Stimulated activated CD4-positive, alpha-beta T cell treated with anti-CD3 and anti-CD28 coated beads, Interleukin-4, amount 100 ng/mL, for 1 hour (primary cell): ENCODE measurements at places on chromosomes 4 and X.

- peak; percentile 54 for DNase-seq
Observed at GRCh38 chr4:48653217-48654014, 126.7 kb downstream of the FRYL start.

- DNase-seq: no peak
Observed at GRCh38 chr4:176653401-176654220, 139.1 kb downstream of the VEGFC start.

DNA sequence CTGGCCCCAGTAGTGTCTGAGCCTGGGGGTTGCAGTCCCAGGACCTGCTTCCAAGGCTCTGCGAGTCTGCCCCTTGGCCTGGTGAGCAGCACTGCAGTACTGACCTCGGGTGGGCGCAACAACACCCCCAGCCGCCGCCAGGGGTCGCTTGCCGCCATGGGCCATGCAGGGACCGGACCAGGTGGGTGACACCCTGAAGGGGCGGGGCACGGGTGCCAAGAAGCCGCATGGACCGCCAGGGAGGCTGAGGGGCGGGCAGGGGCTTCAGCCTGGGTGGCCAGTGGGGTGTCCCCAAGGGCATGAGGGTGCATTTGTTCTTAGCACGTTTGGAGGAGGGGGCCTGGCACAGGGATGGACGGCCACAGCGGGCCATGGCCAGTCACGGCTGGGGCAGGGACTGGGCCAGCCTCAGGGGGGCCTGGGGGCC lies 25.0 kb downstream of the TACC3 start:
- peak; percentile 83 for DNase-seq

- no peak for DNase-seq
Observed at GRCh38 chrX:8364369-8365141, 100.1 kb upstream of the VCX3B start.

- no peak for DNase-seq
Observed at GRCh38 chr4:166675411-166675810, 558.9 kb downstream of the SPOCK3 start.

DNA sequence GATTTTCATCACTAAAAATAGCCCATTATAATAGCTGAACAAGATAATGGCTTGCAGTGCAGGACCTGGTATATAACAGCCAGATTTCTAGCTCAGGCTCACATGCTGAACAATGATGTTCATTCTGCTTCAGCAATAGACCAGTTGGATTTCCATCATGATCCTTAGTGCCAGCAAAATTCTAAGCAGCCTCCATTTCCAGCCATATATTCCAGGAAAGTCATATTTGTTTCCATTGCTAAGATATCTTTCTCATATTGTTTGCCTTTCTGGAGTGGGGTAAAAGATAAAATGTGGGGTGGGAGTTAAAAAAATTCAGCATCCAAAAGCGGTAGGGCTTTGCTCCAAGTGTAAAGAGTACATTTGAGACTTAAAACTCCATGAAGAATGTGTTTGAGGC lies 2344.1 kb downstream of the PCDH7 start:
- no peak for DNase-seq

GRCh38 chrX:121876305-121876704 lies 828.9 kb downstream of the GLUD2 start:
- no peak for DNase-seq

DNA sequence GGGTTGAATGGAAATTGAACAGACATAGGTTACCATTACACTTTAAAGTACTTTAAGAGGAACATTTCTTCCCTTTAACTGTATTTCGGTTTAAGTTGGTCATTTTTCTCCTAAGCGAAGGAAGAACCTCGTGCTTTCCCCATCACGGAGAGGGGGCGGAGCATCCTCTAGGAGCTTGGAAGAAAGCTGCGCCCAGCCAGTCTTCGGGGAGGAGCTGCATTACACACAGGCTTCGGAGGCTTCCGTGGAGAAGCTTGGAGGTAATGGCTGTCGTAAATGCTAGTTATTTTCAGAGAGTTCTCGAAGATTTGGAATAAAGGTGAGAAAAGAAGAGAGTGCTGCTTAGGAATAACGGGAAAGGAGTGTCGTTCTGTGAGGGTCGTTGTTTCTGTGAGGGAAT lies at the start of gene PWWP3B:
TSS of gene PWWP3B (plus strand) at position 199 of the 400 bp plus-strand sequence. CDS start 37,128 bp downstream, outside the sequence.
- no peak for DNase-seq

GRCh38 chr4:165294907-165295306 lies 32.6 kb upstream of the MSMO1 start:
- DNase-seq: no peak

DNA sequence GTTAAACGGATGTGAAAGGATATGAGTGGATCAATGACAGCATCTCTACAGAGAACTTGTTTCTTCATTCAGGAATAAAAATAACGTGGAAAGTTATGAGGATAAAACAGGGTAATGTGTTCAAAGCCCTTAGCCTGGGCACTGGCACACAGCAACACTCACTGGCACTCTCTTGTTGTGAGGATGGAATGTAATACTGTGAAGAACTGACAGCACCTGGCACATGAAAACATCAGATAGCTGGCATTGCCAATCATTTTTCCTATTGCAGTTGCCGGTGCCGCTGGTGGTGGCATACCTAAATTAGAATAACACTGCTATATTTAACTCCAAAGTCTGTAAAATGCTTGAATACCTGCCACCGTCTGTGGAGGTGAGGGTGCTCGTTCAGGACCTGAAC lies 1061.2 kb downstream of the DMD start:
- no peak for DNase-seq

GRCh38 chrX:32937043-32937442 lies 274.3 kb downstream of the DMD start:
- DNase-seq: no peak

- no peak for DNase-seq
Observed at GRCh38 chr4:3707423-3708102, 58.6 kb upstream of the ADRA2C start.

- no peak for DNase-seq
Observed at GRCh38 chrX:132504417-132504816, 15.6 kb upstream of the MBNL3 start.

DNA sequence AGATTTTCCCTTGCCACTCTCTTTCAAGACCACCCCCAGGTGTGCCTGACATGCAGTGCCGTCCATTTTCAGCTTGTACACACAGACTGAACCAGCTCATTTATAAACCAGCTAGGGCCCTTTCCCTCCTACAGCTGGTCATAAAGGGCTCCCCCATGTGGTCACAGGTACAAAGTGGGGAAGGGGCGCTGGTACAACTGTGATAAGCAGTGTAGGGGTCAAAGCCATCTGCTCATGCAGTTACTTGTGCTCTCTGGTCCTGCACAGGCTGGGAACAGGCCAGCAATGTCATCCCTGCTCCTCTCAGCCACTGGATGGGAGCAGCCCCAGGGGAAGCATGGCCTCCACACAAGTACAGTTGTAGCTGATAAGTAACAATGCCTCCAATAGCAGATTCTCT lies 20.6 kb downstream of the GABRQ start:
- DNase-seq: no peak

DNA sequence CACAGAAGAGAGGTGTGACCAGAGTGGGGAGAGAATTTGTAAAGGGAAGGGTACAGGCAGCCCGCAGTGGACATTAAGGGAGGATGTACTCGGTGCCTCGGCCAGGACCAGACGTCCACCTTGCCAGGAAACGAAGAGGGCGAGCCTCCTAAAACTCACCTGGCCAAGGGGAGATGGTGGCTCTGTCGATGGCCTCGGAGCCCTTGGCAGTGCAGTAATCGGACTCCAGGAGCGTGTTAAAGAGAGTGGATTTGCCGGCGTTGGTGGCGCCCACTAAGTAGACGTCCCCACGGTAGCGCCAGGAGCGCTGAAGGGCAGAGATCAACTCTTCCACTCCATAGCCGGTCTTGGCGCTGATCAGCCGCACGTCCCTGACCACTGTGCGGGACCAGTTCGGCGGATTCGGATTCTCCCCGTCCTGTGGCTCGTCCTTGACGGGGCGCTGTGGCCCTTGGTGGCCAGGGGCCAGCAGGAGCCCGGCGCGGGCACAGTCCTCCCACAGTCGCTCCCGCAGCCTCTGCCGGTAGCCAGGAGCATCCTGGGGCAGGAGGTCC lies 1.0 kb downstream of the NOA1 start:
- DNase-seq: no peak

DNA sequence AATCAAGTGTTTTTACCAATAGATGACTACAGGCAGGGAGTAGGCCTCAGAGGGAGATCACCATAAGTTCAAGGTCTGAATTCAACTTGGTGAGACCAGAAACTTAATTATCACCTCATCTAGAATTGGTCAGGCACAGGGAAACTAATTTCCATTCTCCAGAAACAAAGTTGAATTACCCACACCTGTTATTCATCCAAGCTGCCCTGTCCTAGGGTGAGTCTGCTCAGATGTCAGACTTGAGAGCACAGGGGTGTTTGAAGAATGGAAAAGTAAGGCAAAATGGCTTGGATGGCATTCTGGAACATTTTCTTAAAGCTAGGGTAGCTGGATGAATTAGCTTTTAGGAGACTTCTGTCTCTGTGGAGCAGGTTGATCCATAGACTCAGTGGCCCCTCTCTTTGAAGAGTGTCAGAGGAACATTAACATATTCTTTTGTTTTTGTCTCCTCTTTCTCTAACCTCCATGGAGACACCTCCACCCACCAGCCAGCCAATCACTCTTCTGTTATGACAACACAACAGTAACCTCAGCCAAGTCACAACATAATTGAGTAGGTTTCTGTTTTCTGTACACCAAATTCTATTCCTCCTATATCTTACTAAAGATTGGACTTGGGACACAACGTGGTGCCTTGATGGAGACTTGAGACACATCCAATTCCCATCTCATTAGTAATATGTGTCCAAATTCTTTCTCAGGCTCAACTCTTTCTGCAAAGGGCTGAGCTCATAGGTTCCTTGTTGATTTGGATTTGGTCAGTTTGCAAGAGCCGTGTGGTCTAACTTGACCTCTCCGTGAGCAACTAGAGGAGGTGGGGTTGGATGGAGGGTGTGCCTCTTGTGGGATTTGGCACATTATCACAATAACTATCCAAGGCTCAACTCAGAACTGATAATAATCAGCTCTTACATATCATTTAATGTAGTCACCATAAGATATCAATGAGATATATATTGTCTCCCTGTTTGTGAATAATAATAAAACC lies 45.1 kb downstream of the VSIG4 start:
- no peak for DNase-seq

GRCh38 chrX:112190646-112191045 lies 108.1 kb upstream of the TRPC5 start:
- no peak for DNase-seq

- DNase-seq: no peak
Observed at GRCh38 chr4:118994030-118994429, 105.4 kb downstream of the SYNPO2 start.

DNA sequence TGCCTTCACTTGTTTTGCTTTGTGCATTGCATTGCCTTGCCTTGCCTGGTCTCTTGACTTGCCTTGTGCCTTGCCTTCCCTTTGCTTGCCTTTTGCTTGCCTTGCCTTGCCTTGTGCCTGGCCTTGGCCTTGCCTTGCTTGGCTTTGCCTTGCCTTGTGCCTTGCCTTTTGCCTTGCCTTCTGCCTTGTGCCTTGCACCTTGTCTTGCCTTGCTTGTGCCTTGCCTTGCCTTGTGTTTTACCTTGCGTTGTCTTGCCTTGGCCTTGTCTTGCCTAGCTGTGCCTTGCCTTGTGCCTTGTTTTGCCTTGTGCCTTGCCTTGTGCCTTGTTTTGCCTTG lies 95.3 kb downstream of the TAB3 start:
- no peak for DNase-seq

DNA sequence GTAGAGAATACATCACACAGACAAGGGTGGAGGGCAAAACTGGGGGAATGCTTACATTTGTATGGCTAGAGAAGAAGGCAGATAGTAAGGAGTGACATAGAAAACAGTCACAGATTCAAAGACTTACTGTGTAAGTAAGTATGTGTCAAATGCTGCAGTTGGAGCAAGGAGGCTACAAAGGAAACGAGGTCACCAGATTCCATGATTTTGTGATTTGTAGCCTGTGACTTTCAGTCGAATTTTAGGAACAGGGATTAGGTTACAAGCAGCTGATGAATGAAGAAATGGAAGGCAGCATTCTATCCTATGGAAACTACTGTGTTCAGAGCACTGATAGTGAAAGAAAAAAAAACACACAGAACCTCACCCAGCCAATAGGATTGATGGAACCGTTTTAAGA lies 407.9 kb downstream of the IL15 start:
- DNase-seq: no peak

GRCh38 chr4:102789317-102789717 lies 28.5 kb upstream of the MANBA start:
- DNase-seq: no peak

- DNase-seq: no peak
Observed at GRCh38 chrX:1012678-1013300, 199.7 kb downstream of the CRLF2 start.

DNA sequence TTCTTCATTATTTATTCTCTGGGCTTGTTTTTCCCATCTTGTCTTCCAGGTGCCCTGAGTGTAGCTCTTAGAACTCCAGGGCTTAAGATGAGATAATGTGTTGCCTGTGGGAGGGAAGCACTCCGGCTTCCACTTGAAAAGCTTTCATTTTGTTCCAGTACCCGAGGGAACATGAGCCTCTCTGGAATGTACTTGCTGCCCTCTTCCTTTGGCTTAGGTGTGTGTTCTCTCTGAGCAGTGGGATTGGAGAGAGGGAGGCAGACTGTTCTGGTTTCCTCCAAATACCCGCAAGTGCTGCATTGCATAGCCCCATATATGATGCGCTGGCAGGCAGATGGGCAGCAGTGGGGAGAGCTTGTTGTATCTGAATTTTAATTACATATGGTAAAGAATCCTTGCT lies 861 bp upstream of the DTHD1 start:
- no peak for DNase-seq
